Gastrocnemius medialis (tissue), 4 donors: ENCODE measurements at places on chromosomes 2 and 18.

DNA sequence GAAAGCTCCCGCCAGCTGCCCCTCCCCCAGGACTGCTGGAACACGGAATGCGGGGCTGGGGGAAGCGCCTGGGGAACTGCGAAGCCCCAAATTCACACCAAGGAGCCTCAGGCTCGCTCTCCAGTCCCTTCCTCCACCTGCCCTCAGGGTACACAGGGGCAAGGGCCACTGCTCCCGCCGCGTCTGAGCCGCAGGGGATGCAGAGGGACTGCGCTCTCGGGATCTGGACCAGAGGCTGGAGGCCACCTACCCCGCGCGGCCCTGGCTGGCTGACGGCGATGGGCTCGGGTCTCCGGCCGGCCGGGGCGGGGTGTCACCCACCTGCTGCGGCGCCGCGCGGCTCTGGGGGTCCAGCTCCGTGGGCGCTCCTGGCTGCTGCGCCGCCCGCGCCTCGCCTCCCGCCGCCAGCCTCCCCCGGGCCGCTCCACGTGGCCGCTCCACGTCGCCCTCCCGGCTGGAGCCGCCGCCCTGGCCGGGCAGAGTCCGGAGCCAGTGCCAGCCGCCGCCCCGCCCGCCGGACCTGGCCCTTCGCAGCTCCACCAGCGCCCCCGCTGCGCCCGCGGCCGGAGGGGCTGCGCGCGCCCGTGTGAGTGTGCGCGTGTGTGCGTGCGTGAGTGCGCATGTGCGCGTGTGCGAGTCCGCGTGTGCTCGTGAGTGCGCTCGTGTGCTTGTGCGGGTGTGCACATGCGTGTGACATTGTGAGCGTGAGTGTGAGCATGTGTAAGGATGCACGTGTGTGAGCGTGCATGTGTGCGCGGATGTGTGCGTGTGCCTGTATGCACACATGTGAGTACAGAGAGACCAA, at the start of gene CGREF1:
Gene CGREF1 (minus strand): TSS at position 604 of the 805 bp plus-strand sequence. CDS start 14,762 bp downstream, outside the sequence.
- DNase-seq = no peak

DNA sequence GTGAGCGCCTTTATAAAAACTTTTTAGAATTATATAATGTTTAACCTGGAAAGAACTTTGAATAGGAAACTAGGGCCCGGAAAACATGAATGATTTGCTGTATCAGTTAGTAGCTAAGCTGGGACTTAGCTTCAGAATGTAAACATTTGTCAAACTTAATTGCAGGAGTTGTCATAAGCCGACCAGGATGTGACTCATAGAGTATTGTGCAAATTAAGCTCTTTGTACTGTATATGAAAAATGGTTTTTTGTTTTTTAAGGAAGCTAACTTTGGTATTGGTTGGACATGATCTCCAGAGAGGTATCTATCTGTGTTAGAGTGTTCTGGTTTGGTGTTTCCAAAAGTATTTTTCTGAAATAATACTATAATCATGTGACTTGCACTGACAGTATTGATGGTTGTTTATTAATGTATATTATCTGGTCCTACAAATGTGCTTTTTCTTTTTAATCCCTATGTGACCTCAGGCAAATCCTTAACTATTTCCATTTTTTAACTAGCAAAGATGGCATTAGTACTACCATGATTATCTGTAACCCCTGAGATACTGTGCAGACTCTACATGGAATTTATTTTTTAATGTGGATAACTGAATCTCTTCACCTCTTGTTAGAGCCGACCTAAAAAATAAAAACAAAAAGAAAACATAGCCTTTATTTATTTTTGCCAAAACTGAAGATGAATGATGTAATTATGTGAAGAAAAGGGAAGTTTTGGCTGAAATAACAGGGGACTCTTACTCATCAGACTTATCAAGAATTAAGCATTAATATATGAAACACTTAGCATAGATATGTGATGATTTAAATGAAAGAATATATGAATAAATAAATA, 11.7 kb downstream of the YIPF4 start:
- DNase-seq = no peak

- DNase-seq = no peak
Observed at GRCh38 chr18:48992133-48992532, 41.4 kb upstream of the SMAD7 start.

DNA sequence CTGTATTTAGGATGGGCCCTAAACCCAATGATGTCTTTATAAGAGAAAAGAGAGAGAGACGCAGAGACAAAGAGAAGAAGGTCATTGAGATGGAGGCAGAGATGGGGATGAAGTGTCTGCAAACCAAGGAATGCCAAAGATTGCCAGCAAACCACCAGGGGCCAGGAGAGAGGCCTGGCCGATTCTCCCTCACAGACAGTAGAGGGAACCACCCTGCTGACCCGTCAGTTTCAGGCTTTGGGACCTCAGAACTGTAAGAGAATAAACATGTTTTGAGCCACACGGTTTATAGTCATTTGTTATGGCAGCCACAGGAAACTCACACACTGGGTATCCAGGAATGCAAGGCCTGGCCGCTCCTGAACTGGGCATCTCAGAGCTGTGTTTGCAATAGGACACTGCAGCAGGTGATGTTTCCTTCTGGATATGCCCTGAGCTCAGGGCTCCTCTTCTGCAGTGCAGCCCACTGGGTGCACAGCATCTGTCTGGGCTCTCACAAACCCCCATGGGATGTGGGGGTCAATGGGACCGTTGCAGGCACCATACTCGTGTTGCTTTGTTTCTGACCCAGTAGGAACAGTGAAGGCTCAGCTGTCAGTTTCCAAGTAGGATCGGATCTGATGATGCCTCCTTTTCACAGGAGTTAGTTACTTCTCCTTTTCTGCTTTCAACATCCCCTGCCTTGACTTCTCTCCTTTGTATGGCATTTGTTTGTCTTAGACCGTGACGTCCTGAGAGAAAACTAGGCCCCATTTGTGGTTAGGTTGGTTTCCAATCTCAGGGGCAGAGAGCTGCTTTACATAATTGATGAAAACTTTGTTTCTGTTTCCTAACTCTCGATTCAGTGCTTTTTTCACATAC, 20.8 kb downstream of the PTPN18 start:
- no peak for DNase-seq

GRCh38 chr2:231199219-231199618, 788 bp downstream of the ARMC9 start:
- DNase-seq = no peak

- no peak for DNase-seq
Observed at GRCh38 chr2:239035997-239036731, 188.3 kb downstream of the TWIST2 start.

DNA sequence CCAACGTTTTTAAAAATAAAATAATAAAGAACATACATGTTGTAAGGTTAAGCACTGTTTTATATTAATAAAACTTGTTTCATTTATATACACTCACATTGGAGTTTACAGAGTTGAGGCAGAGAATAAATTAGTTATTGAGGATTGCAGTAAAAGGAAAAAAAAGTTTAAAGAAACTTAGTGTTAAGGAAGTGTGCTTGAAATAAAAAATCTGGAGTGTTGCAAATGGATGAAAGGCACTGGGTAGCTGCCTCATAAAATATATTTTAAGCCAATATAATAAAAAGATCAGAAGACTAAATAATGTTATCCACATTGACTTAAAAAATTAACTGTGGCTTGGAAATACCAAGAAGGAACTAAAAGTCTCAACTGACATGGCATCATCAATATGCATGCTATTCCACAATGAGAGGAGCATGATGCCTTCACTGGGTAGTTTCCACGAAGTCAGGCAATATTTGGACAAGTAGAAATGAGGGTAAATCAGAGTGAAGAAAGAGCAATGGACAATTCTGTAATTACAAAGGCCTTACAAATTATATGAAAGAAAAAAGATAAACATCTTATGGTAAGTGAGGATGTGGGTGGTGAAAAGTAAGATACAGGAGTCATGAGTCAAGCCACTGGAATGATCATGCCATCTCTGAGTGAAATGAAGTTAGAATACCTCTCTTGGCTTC, 2.5 kb downstream of the GALNT3 start:
- no peak for DNase-seq

DNA sequence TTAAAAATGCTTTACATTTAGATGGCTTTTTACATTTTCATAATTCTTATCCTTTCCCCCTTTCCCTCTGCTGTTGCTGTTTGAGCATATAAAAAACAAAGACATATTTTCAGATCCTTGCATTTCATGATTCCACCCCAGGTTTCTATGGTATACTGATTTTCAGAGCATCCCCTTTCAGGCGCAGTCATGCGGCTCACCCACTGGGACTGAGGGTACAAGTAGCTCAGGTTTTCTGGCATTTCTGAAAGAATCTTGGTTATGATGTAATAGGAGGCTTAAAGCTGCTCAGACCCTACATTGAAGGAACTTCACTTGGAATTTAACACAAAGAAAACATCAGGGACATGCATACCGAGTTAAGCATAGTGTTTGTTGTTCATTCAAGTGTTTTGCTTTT, 310.8 kb downstream of the ETAA1 start:
- DNase-seq = no peak

- peak; percentile 59 for DNase-seq
Observed at GRCh38 chr2:106117347-106117746, 76.8 kb downstream of the UXS1 start.

GRCh38 chr2:229408356-229408755, 137.3 kb upstream of the PID1 start:
- DNase-seq = peak; percentile 67

DNA sequence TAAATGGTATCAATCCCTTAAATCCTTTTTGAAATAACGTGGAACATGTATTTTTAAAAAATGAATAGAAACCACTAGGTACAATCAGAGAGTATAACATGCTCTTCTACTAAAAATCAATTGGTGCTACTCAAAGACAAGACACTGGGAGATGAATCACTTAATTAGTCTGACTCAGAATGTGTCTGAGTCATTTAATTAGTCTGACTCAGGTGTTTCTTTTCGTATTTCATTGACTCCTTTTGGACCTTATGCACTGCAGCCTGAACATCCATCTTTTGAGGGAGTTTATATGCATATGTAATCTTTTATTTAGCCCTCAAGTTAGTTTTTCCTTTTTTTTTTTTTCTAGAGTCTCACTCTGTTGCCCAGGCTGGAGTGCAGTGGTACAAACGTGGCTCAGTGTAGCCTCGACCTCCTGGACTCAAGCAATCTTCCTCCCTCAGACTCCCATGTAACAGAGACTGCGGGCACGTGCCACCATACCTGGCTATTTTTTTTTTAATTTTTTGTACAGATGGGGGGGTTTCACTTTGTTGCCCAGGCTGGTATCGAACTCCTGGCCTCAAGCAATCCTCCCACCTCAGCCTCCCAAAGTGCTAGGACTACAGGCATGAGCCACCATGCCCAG, 26.5 kb downstream of the PPP4R3B start:
- no peak for DNase-seq

- no peak for DNase-seq
Observed at GRCh38 chr2:173972636-173973035, 7.5 kb upstream of the SP3 start.

GRCh38 chr2:209547726-209548125, 123.9 kb downstream of the MAP2 start:
- DNase-seq = no peak

GRCh38 chr2:117074756-117075155, 739.7 kb upstream of the DDX18 start:
- no peak for DNase-seq

- no peak for DNase-seq
Observed at GRCh38 chr2:105896765-105897163, 152.1 kb downstream of the NCK2 start.

- DNase-seq = no peak
Observed at GRCh38 chr2:240605867-240606743, 19.2 kb upstream of the GPR35 start.

GRCh38 chr2:241904011-241904718, 34.6 kb downstream of the RTP5 start:
- DNase-seq = no peak

- no peak for DNase-seq
Observed at GRCh38 chr2:205937211-205937610, 148.8 kb downstream of the INO80D start.

DNA sequence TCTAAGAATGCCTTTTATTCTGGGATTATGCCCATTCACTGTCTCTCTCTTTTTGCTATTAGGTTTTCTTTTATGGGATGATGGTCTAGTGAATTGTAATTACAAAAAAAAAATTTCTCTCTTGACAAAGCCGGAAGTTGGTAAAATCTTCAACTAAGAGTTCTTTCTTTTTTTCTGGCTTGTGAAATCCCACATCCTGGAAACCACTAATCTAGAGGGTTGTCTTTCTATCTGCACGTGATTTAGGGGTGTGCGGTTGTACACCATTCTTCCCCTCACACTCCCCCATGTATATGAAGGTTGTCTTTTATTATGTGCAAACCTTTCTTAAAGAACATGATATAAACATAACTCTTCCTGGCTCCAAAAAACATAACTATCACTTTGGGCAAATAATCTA, 52.0 kb downstream of the GATA6 start:
- DNase-seq = no peak

DNA sequence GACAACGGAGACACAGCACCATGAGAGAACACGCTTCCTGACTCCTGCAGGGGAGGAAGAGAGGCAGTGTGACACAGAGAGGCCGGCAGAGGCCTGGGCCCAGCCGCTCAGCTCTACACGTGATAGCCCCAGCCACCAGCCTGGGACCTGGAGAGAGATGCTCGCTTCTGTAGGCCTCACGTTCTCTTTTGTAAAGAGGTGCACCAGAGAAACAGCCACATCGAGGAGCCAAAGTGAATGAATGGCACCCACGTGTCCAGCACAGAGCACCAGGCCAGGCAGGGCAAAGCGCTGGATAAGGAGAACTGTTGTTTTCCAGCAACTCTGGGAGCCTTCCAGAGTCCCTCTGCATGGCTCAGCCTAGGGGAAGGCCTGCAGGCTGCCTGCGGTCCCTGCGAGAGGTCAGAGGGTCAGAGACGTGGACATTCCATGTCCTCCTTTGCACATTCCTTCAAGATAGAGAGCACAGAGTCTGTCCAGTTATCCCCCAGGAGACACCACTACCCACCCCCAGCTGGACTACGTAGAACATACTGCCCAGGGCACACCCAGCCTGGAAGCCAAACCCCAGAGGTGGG, 14.2 kb downstream of the LIMS2 start:
- DNase-seq = no peak
